ENCODE measurements at places on chromosomes 12 and 14.

DNA sequence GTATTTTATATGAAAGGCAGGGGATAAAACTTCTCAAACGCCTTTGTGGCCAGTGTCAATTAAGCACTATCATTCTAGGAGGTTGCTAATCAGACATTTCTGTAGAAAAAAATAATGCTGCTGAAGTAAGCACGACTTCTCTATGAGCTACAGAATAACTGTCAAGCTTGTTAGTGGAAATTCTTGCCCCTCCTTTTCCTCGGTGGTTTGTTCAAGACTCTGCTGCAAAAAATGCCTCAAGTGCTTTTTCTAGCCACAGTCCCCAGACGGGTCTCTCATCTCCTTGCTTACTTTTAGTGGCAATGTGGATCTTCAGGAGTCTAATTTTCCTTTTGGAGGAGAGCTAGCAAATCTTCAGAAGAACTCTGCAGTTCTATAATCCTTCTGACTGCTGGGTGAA, 452.0 kb downstream of the FUT8 start:
- DNase-seq, result no peak

DNA sequence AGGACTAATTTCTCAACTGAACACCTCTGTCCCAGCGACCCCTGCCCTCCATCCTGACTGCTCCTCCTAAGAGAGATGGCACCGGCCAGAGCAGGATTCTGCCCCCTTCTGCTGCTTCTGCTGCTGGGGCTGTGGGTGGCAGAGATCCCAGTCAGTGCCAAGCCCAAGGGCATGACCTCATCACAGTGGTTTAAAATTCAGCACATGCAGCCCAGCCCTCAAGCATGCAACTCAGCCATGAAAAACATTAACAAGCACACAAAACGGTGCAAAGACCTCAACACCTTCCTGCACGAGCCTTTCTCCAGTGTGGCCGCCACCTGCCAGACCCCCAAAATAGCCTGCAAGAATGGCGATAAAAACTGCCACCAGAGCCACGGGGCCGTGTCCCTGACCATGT, 756 bp downstream of the RNASE7 start:
- DNase-seq, result no peak

DNA sequence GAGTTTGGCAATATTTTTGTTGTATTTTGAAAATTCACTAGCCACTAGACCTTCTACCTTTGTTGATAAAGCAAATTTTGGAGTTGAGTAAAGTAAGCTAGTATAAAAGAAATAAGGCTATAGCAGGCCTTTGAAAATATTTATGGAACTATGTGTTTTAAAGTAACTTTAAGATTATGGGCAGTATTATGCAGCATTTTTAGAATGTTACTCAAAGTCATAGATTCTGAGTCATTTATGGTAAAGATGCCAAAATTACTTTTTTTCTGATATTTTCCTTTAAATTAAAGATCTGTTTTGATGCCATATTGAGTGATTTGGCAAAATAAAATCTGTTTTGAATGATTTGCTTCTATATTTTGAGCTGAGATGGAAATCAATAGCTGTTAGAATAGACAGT, 57.2 kb downstream of the SYNE2 start:
- no peak for DNase-seq

GRCh38 chr14:37678916-37679315, 83.5 kb downstream of the TTC6 start:
- DNase-seq, result no peak

DNA sequence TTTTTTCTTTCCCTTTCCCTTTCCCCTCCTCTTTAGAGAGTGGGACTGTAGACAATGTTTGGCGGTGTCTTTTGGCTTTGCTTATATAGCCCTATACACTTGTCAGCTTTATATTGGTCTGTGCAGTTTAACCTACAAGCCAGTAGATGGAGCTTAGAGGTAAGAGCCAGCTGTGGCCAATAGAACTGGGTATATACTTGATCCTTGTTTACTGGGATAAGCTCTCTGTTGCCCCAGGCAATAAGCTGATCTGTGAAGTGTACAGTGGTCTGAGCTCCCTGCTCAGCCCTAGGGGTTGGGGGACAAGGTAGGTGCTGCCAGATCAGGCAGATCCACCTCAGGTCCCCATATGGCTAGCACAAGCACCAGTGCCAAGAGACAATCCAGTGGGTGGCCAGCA, 434.1 kb downstream of the NOVA1 start:
- DNase-seq, result no peak

- DNase-seq, result peak; percentile 59
Observed at GRCh38 chr12:53006810-53007309, 604 bp downstream of the EIF4B start.

DNA sequence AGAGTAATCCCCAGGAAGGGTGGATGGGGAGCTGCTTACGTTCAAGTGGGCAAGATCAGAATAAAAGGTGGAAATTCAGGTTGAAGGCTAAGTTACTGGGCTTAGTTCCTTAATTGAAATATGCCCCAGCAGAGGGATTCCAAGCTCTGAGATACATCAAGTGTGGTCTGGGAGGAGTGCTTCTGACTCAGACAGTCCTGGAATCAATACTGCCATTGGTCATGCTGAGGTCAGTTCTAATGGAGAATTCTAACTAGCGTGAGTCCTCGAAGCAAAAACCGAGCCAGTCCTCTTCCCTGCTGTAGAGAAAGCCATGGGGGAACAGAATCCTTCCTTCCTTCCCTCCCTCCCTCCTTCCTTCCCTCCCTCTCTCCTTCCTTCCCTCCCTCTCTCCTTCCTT, 39.9 kb downstream of the NOS1 start:
- no peak for DNase-seq

GRCh38 chr14:92920001-92920400, 2.9 kb upstream of the CHGA start:
- no peak for DNase-seq

DNA sequence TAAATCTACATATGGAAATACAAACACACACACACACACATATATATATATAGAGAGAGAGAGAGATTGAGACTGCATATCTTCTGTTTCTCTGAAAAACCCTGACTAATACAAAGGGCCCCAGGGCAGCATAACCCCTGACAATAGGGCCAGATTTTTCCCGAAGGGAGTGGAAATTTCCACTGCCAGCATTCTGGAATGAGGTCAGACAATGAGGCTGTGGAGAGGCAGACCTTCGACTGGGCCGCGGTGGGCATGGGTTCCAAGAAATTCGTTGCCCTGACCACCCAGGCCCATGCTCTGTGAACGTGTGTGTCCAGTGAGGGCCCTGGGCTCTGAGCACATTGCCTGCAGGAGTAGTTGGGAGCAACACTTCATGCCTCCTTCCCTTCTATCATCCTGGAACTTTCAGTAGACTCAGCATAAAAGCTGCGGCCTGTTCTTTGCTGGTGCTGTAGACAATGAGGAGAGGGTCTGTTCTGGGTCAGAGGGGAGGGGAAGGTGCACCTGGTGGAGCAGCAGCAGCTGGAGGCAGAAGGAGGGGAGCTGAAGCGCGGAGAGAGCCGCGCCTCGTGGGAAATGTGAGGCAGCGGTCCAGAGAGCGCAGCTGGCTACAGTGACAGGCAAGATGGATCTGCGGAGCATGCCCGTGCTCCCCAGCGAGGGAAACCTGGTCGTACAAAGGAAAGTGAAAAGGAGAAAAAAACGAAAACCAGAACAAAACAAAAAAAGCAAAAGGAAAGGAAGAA, 25.6 kb upstream of the CCDC60 start:
- DNase-seq, result no peak

GRCh38 chr12:109330282-109331230, 17.1 kb upstream of the MYO1H start:
- DNase-seq, result no peak

DNA sequence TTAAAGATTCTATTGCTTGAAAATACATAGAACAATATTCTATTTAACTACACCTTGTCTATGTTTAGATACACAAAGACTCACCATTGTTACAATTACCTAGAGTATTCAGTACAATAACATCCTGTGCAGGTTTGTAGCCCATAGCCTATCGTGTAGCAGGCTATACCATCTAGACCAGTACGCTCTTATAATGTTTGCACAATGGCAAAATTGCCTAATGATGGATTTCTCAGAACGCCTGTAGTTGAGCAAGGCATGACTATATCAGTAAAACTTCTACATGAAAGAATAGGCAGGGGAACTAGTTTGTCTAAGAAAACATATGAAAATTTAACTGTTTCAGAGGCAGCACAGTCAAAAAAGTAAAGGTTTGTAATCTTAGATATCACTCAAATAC, 375.9 kb downstream of the DAD1 start:
- no peak for DNase-seq

DNA sequence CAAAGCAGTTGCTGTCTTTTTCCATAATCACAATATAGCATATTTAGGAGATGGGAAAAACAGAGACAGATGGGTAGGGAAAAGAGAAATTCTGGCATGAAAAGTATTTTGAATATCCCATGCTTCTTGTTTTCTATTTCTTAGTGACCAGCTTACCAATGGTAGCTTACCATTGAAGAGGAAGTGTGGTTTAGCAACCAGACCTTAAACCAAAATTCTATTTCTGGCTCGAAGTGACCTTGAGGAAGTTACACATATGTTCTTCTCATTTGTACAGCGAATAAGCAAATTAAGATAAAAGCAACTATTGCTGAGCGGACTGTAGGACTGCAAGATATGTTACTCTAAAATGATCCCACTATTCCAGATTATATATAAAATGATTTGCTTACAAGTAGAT, 82.9 kb downstream of the FGD4 start:
- DNase-seq, result no peak

DNA sequence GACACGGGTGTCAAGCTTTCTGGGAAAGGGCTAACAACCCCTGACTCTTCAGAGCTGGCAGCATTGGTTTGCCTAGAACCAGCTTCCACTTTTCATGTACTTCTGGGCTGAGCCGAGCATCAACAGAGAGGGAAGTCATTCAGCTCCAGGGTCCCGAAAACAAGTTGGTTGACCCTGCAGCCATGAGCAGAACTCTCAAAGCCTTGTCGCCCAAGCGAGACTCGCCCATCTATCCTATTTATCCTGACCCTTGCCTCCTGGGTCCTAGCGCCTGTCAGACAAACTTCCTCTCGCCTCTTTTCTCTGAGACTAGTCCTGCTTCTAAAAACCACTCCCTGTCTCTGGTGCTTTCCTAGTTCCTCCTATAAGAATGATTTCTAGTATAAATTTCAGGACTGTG, 47.9 kb downstream of the ASCL4 start:
- no peak for DNase-seq

DNA sequence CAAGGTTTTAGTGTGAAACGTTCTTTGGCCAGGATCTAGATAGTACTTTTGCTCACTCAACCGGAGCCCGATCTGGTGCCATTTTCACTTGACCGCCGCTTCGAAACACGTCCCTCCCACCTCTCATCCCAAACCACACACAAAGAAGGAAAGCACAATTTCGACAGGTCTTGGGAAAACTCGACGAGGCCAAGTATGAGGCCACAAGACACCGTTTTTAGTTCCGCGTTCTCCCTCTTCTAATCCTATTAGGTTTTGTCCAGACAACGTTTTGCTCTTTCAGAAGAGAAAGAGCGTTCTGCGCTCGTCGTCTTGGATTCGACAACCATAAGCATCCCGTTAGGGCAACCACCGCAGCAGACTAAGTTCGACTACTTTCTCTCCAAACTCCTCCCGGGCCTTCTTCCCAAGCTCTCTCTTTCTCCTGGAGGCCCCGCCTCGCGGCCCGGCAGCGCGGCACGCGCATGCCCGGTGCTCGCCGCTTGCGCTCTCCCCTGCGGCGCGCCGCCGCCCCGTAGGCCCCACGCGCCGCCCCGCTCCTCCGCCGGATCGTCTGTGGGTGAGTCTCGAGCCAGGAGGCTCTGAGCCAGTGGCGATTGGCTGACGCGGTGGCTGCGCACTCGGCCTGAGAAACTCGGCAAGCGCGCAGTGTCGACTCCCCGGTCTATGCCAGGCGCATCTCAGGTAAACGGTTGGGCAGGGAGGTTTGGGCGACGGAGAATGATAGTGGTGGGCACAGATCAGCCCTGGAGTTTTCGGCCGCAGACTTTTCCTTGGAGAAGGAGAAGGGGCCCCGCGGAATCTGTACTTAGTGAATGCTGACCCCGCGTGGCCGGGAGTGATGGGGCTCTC, at the start of gene MIPOL1:
TSS of gene MIPOL1 (plus strand) at position 517 of the 852 bp plus-strand sequence. CDS start 49,952 bp downstream, outside the sequence.
- no peak for DNase-seq

DNA sequence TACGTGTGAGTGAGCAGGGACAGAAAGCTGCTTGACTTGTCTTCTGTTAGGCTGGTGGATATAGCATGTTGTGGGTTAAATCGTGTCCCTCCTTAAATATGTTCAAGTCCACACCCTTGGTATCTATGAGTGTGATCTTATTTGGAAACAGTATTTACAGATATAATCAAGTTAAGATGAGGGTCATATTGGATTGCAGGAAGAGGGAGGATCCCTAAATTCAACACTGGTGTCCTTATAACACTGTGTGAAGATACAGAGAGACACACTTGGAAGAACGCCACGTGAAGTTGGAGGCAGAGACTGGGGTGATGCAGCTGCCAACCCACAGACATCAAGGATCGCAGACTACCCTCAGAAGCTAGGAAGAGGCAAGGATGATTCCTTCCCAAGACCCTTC, 275.2 kb upstream of the SSTR1 start:
- DNase-seq, result no peak

- no peak for DNase-seq
Observed at GRCh38 chr12:15116983-15117382, 104.2 kb downstream of the RERG start.

GRCh38 chr14:105490267-105490571, 827 bp upstream of the TEDC1 start:
- no peak for DNase-seq

DNA sequence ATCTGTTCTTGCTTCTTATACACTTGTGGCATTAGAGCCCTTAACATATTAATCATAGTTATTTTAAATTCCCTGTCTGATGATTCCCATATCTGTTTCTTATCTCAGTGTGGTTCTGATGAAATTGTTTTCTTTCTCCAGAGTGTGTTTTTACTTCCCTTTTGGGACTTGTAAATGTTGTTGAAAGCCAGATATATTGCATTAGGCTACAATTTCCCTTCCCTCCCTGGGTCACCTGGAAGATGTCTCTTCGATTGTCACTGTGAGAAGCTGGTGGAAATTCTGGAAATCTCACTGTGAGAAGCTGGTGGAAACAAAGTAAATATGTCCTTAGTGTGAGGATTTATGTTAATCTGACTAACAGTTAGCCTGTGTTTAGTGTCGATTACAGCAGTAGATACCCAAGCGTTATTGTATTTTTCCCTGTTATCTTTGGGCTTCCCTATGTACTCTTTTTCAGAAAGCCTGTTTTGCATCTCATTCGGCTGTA, 717.3 kb downstream of the TRHDE start:
- no peak for DNase-seq

- DNase-seq, result no peak
Observed at GRCh38 chr14:80202888-80203562, 8.3 kb downstream of the DIO2 start.

GRCh38 chr14:71322655-71323250, 415.5 kb downstream of the PCNX1 start:
- DNase-seq, result no peak
